ENCODE measurements at places on chromosomes 4 and X.

DNA sequence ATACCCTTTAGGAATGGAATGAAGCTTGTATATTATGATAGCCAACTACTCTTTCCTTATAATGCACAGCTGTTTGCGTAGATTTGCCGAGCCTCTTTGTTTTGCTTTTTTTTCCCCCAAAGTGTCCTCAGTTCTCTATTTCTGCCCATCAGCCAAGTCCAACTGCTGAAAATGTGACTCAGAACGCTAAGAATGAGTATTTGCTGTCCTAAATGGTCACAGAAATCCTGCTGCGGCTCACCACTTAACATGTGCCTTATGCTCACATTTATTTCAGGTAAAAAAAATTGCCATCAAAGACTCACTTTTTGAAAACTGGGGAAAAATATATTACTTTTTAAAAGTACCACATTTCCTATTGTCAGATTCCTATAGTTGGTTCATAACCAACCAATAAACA is 36.9 kb downstream of the GABRA4 start:
- DNase-seq: no peak

DNA sequence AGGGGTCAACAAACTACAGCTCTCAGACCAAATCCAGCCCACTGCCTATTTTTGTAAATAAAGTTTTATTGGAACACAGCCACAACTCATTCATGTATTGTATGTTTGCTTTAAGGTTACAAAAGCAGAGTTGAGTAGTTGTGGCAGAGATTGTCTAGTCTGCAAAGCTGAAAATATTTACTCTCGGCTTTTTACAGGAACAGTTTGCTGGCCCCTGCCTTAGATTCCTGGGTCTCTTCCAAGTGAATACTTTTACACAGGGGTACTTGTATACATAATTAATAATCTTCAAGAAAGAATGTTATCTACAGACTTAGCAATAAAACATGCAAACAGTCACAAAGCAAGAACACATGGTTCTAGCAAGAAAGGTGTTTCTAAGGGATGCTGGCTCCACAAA is 154.2 kb downstream of the AMELX start:
- DNase-seq: no peak

DNA sequence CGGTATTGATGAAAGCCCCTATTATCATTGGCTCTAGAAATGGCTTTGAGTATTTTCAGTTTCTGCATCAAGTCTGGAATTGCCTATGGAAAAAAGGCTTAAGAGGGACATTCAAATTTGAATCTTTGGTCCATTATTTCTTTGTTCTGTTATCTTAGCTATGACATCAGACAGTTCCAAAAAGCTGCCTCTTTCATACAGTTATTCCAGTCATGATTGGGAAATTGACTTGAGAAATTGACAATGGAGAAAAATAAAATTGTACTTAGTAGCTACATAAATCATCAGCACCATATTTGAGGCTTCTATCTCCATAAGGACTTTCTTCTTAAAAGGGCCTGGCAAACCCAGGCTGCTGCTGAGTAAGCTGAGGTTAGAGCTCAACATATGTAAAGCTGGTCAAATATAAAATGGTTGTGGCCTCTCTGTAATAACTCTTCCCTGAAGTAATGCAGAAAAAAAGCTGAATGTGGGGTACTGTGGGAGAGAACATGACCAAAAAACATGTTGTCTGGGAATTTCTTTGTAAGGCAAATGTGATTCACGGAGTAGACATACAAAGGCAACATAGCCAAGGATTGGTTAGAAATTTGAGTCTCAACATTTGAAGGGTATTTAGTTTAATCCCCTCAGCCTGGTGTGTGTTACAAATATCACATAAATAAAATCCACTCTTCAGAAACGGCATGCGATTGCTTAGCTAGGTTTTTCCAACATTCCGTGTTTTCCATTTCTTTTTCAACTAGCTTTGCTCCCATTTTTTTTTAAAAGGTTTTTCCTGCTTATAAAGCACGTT is 100.9 kb downstream of the LNX1 start:
- no peak for DNase-seq

GRCh38 chr4:154838694-154839093 is 57.6 kb downstream of the RBM46 start:
- DNase-seq: no peak

GRCh38 chrX:124212622-124213021 is 119.8 kb upstream of the TEX13D start:
- no peak for DNase-seq

- DNase-seq: no peak
Measured at GRCh38 chr4:78610546-78611214, 59.1 kb downstream of the ANXA3 start.

Data from ascending aorta (tissue), 2 donors.